ENCODE measurements at places on chromosomes 1 and 21. TPM values are rescaled to one million over a fixed set of nuclear protein-coding genes. Genes with fewer than 3 reads are reported as not detected.

Gene RRP1
- total RNA-seq = 76.7 TPM

DNA sequence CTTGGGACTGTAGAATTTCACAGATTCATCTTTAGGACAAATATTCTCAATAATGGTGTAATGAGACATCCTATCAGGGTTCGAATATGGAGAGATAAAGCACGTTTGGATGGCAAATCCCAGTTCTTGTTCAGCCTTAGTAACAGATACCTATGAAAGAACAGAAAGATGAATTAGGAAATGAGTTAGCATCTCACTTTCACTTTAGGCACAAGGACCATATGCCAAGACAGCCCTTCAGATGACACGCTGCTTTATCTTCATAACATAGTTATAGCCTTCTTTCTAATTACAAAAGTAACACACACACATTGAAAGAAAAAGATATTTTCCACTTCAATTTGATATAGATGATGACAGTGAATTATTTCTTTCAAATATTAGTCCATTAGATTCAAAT is 173.6 kb downstream of the TGFBR3 start:
- no peak overlapping the region for H3K27ac ChIP-seq
- H3K4me1 ChIP-seq = no peaks in the 10 kb centered on the region

DNA sequence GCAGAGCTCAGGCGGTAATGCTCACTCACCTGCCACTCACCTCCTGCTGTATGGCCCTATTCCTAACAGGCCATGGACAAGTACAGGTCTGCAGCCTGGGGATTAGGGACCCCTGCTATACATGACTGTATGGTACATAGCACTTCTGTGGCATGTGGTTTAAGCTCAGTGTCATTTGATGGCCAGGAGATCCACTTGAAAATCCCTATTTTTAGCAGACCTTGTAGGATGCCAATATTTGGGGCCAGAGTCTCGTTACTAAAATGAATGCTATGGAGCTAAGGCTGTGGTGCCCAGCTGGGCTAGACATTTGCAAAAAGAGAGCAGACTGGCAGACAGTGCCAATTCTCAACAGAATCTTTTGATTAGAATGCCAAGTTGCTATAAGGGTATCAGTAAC is 1.7 kb upstream of the ANGPTL7 start:
- no peaks in the 10 kb centered on the region for H3K4me1 ChIP-seq
- H3K4me3 ChIP-seq = no peak overlapping the region
- no peak overlapping the region for H3K27ac ChIP-seq
- H3K36me3 ChIP-seq = peaks cover 51% of the 10 kb centered on the region
- DNase-seq = no peak

DNA sequence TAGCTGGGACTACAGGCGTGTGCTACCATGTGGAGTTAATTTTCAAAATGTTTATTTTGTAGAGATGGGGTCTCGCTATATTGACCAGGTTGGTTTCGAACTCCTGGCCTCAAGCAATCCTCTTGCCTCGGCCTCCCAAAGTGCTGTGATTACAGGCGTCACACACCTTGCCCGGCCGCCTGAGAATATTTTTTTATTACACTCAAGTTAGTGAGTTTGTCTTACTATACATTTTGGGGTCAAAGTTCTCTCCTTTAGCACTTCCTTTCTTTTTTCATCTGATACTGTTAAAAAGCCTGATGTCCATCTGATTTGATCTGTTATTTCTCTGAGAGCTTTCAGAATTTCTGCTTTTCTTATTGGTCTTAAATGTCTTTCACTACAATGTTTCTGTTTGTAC is 128.8 kb downstream of the KIAA0319L start:
- no peak overlapping the region for H3K4me3 ChIP-seq
- peaks cover 28% of the 10 kb centered on the region for H3K36me3 ChIP-seq
- H3K27ac ChIP-seq = no peak overlapping the region
- H3K4me1 ChIP-seq = peaks cover 2% of the 10 kb centered on the region
- H3K27me3 ChIP-seq = no peaks in the 10 kb centered on the region
- DNase-seq = no peak

GRCh38 chr1:184494929-184495328 is 108.1 kb downstream of the C1orf21 start:
- H3K27me3 ChIP-seq = no peaks in the 10 kb centered on the region
- H3K27ac ChIP-seq = no peak overlapping the region
- no peaks in the 10 kb centered on the region for H3K36me3 ChIP-seq
- DNase-seq = no peak

Data from H9 (cell line).